ENCODE measurements at places on chromosomes 13 and 19.

- DNase-seq = no peak
Observed at GRCh38 chr13:24842549-24843274, 78.7 kb downstream of the RNF17 start.

DNA sequence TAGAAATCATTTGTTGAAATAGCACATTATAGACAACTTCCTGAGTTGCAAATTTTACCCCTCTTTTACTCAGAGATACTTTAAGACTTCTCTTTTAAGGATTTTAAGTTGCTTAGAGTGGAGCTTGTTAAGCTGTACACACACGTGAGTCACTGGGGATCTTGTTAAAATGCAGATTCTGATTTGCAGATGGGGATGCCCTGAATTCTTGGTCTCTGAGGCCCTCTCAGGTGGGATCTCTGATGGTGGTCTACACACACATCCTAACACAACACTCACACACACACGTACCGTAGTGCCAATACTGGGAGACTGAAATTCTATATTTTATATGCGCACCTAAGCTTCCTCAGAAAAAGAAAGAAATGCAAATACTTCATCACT, 788.3 kb downstream of the UQCRFS1 start:
- DNase-seq = no peak

GRCh38 chr13:76024151-76024550, 388.0 kb downstream of the LMO7 start:
- DNase-seq = no peak

DNA sequence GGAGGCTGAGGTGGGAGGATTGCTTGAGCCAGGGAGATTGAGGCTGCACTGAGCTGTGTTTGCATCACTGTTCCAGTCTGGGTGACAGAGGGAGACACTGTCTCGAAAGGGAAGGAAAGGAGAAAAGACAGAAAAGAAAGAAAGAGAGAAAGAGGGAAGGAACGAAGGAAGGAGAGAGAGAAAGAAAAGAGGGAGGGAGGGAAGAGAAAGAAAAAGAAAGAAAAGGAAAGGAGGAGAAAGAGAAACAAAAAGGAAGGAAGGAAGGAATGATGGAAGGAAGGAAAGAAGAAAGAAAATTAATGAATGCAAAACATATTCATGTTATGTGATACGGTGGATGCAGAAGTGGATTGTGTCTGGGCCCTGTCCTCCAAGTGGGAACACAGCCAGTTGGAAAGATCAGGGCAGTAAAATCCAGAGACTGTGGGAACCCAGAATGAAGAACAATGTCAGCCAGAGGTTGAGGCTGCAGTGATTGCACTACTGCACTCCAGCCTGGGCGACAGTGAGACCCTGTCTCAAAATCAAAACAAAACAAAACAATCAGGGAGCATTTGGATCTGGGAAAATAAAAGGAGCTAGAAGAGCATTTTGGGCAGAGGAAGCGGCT, 6.2 kb downstream of the PHLDB3 start:
- DNase-seq = no peak

DNA sequence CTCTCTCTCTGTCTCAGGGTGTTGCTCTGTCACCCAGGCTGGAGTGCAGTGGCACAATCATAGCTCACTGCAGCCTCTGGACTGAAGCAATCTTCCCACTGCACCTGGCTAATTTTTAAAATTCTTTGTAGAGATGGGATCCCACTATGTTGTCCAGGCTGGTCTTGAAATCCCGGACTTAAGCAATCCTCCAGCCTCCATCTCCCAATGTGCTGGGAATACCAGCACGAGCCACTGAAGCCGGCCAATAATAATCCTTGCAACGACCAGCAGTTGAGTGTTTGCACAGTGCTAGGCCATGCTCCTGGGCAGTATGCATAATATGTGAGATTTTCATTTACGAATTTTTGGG, 640 bp upstream of the EPOR start:
- no peak for DNase-seq

- DNase-seq = no peak
Observed at GRCh38 chr13:112510987-112511685, 76.8 kb downstream of the TUBGCP3 start.

DNA sequence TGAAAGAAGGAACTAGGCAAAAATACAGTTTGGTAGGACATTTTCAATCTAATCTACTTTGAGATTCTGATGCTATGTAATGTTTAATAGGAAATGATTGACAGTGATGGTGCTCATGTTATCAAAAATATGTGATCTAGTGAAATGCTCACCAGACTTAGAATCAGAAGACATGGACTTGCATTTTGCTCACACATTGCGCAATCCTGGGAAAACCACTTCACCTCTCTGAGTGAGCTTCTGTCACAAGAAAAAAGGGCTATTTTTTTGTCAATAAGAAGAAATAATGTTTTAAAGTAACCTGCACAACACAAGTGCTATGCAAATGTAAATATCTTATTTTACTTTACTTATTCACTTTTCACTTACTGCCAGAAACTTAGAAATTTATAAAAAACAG, 380.9 kb upstream of the HTR2A start:
- DNase-seq = no peak

GRCh38 chr13:76868371-76868770, 17.8 kb downstream of the KCTD12 start:
- DNase-seq = no peak

GRCh38 chr13:48975101-48975855, 434 bp upstream of the FNDC3A start:
- peak; percentile 76 for DNase-seq

DNA sequence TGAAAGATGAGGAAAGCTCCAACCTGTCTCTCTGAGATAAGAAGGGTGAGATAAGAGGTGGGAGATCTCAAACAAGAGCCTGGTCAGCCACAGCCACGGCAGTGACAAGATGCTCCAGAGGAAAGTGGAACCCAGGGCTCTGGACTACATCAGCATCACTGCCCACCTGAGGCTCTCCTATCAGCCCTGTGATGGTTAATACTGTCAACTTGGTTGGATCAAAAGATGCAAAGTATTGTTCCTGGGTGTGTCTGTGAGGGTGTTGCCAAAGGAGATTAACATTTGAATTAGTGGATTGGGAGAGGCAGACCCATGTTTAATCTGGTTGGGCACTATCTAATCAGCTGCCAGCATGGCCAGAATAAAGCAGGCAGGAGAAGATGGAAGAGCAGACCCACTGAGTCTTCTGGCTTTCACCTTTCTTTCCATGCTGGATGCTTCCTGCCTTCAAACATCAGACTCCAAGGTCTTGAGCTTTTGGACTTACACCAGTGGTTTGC, 476.6 kb upstream of the NBEA start:
- DNase-seq = no peak

DNA sequence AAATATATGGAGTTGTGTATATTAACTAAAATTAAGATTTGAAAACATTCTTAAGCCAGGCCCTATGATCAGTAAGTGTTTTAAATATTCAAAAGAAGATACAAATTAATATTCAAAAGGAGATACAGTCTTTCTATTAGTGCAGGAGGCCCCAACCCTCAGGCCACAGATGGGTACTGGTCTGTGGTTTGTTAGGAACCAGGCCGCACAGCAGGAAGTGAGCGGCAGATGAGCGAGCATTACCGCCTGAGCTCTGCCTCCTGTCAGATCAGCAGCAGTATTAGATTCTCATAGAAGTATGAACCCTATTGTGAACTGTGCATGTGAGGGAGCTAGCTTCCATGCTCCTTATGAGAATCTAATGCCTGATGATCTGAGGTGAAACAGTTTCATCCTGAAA, 232.9 kb downstream of the FOXO1 start:
- DNase-seq = no peak

DNA sequence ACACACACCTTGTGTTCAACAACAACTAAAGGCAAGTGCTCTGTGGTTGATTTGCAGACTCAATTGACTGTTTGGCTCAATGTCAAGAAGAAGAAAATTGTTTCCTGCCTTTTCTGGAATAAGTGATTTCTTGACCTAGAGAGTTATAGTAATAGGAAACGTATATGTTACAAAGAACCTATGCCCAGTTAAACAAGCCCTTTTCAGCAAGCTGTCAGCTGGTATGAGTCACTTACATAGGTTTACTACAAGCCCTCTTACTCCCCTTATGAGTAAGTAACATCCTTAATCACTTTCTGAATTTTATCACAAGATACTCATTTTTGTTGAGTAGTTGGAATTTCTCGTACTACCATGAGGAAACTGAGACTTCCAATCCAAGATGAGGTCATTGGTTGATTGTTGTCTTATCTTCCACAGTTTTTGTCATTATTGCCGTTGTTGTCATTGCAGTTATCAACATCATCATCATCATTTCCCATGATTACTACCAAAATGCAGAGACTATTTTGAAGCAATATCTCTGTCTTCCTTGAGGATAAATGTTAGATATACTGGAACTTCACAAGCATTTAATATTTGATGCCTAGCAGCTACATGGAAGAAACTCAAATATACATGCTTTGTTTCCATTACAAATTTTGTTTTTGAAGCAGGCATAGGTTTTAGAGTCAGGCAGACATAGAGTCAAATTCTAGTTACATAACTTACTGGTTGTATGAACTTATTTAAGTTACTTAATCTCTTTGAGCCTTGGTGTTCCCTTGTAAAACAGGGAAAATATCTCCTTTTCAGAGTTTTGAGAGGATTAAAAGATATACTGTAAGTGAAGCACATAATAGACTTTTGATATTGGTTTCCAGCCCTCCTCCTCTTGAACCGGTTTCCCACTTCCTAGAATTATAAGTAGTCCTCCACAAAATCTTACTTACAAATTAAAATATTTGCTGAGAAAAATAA, 106.0 kb downstream of the RAP2A start:
- DNase-seq = no peak

- no peak for DNase-seq
Observed at GRCh38 chr13:35744144-35744543, 267.7 kb upstream of the MAB21L1 start.

DNA sequence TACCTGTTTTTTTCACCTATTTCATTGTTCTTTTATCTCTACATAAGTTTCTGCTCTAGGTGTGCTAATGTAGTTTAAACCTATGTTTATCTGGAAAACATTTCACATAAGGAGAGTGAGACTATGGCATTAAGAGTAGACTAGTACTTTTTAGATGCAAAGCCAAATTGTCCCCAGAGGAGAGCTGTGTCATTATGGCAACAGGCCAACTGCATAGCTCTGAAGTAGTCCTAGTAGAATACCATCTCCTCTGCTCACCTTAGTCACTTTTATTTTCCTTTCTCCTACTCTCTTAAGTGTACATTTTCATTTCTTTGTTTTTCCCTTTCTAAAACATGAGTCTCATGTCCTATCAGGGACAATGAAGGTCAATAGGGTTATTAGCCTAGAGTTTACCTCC, 123.1 kb downstream of the ITGBL1 start:
- no peak for DNase-seq

DNA sequence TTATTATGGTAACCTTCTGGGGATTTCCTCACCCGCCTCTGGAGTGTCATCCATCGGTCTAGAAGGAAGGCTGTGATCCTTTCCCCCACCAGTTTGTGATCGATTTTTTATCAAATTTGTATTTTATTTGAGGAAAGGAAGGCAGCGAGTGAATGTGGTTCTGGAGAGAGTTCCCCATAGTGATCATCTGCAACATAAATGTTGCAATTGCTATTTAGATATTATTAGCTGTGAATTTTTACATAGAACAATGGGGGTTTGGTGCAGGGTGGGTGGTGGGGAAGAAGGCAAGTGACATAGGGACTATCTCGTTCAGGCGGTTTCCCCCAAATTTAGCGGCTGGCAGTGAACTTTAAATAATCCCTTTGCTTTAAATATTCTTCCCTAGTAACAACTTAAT, 1.2 kb downstream of the CDK8 start:
- no peak for DNase-seq

DNA sequence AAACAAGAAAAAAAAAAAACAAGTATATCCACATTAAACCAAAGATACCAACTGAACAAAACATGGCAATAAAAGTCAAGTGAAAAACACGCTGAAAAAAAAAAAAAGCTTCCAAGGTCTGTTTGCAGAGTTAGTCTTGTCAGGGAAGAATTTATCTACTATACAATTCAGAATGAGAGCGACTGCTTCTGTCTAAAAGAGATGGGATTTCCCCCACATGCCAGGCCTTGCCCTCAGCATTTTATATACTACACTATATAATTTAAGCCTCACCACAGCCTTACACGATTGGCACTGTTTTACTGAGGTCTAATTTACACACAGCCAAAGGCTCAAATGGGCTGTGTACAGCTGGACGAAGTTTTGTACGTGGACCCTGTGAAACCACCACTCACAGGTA, 67.3 kb downstream of the FOXO1 start:
- no peak for DNase-seq

- no peak for DNase-seq
Observed at GRCh38 chr13:23626700-23627099, 56.5 kb downstream of the TNFRSF19 start.

DNA sequence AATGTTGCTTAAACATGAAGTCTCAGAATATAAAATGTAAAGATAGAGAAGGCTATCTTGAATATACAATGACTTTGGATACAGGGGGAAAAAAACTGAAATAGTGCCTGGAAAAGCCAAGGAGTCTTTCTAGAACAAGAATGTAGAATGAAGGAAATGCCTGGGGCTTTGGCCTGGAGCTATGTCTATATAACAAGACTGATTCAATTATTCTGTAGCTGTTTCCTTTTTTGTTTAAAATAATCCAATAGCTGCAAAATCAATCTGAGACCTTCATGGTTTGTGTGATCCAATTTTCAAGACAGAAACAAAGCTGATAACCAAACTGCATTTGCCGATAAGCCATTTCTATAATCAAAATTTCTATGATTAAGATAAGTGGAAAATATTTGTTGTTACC, 530.9 kb upstream of the NBEA start:
- no peak for DNase-seq

- DNase-seq = no peak
Observed at GRCh38 chr19:46176116-46176860, 28.2 kb downstream of the IGFL2 start.

GRCh38 chr13:42762251-42762650, 19.1 kb upstream of the FAM216B start:
- no peak for DNase-seq

GRCh38 chr13:72805676-72806346, 23.9 kb downstream of the PIBF1 start:
- no peak for DNase-seq

DNA sequence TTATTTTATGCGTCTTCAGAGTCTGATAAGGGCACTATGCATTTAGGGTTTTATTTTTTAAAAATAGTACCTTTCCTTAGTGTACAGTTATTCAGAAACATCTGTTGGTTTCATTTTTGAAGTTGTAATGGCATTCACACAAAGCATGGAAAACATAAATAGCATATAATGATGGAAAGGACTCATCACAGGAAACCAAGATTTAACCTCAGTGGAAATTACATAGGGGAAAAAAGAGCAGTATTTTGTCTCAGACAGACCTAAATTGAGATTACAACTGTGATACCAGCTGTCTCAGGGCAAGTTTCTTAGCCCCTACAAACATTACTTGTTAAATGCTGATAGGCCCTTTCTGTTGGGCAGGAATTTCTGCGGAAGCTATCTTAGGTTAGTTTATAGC, 57.2 kb downstream of the NHLRC3 start:
- no peak for DNase-seq
